ENCODE measurements at places on chromosomes 1 and 21. TPM values are rescaled to one million over a fixed set of nuclear protein-coding genes. Genes with fewer than 3 reads are reported as not detected.

Gene CD1D
- total RNA-seq, result not detected

Gene XCL1
- total RNA-seq, result 43.8 TPM

Gene FCRLA
- total RNA-seq, result 0.38 TPM

Gene PTPN7
- total RNA-seq, result 331 TPM

Gene SLC30A7
- 37.7 TPM for total RNA-seq

Gene FCGR1A
- total RNA-seq, result not detected

Gene LAMC2
- not detected for total RNA-seq

Gene MCOLN2
- 67.7 TPM for total RNA-seq

Gene RHEX
- total RNA-seq, result not detected

Measured in activated T-cell treated with anti-CD3 and anti-CD28 coated beads, Interleukin-2, amount 50 U/mL, for 4 hours (primary cell).